AG09309 (cell line): ENCODE measurements at places on chromosomes 1 and 21.

- no peak for DNase-seq
Observed at GRCh38 chr1:96473791-96474434, 247.7 kb upstream of the PTBP2 start.

DNA sequence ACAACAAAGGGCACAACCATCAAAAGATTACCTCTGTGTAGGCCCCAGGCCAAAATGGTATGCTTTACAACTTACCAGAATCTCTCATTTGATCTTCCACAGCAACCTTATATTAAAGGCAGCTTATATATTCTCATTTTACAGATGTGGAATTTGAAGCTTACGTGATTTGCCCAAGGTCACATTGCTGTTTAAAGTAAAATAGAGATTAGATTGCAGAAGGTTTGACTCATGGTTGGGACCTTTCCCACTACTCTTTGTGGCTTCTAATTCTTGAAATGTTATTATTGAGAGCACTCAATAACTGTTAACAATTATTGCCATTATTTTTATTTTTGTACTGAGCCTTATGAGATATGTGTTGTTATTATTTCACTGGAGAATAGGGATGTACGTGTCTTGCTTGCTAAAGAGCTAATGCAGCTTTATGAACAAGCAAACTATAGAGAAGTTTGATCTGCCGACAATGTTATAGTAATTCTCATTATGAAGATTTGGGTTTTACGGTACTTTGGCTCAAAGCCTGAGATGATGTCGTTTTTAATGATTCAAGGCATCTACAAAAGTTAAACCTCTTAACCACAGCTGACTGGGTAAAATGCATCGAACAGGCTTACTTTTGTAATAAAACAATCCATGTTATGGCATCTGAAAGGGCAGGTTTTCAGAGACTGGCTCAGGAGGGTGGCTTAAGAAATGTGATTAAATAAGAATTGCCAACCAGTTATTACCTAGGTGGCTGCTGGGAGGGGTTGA lies 43.3 kb upstream of the TSNAX start:
- DNase-seq = no peak

DNA sequence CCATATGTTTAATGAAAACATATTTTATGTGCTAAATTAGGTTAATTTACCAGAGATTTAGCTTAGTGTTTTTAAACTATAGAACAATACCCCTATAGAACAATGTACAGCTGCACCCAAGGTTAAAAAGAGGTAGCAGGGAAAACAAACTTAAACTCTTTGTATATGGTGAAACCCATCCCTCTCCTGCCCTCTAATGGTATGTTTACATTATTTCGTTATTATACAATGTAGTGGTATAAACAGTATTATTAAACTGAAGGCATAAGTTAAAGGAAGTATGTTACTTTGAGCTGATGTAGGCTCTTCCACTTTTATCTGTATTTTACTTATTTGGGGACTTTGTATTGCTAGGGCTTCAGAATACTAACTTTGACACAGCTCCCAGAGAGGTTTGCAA lies 16.7 kb upstream of the ZYG11A start:
- DNase-seq = no peak

GRCh38 chr1:109890115-109890953 lies 20.3 kb upstream of the CSF1 start:
- DNase-seq = no peak

GRCh38 chr21:14533499-14534428 lies 12.4 kb downstream of the SAMSN1 start:
- no peak for DNase-seq

DNA sequence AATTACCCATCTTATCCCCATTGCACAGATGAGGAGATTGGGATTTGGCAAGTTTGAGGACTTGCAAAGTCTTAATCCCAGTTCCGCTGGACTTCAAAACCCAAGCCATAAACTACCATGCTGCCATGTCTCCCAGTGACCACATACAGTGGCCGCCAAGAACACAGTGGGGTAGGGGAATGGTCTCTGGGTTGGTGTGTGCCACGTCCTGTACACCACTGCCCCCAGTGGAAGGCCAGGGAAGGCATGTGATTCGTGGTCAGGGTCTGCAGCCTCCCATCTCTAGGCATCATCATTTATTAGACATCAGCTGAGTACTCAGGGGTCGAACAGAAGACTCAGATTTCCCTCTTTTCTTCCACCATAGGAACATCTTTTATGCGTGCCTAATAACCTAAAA lies 76.0 kb downstream of the MAN1C1 start:
- no peak for DNase-seq

DNA sequence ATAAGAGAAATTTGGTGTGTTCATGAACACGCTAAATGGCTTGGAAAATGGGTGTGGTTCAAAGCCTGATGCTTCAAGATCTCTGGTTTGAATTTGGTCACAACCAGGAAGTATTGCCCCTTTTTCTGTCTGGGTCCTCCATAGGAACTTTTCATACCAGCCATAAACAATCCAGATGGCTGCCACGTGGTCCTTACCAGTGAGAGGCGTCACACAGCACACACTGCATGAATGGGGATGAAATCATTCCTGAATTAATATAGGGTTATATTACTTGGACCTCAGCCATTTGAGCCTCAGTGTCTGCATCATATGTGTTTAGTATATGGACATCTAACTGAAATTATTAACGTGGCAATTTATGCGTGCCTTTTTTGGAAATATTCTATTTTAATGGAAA lies 64.0 kb downstream of the PRRX1 start:
- DNase-seq = no peak

DNA sequence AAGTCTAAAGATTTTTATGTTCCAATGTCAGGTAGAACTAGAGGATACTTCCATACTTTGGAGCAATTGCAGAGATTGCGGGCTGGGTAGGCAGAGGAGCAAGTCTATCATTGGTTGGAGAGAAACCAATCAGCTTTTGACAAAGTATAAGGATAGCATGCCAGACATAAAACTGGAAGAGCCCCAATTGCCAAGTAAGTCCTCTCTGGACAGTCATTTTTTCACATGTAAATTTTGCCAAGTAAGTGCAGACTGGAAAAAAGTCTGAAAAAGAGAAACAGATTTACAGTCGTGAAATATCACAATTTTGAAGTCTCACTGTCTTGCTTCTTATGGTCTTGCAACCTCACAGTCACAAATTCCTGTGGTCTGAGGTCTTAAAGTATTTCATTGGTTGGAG lies 131.4 kb upstream of the C21orf91 start:
- DNase-seq = no peak

- no peak for DNase-seq
Observed at GRCh38 chr1:83706354-83706938, 292.5 kb downstream of the TTLL7 start.

GRCh38 chr1:190179817-190180216 lies 297.8 kb downstream of the BRINP3 start:
- DNase-seq = no peak

DNA sequence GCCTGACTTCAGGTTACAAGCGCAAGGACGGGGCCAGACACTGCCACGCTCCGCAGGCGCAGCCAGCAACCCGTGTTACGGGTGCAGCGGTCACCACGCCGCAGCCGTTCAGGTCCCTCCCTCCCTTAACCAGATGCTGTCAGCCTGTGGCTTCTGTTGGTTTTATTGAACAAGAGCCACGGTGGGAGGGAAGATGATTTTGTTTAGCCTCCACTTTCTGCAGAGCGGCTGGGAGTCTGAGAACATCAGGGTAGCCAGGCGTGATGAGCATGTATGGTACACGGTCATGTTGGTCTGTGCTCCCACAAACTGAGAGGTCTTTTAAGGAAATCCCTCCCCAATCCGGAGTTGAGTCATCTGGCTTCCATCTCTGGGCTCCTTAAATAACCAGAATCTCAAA lies 18.5 kb upstream of the ADARB1 start:
- no peak for DNase-seq

DNA sequence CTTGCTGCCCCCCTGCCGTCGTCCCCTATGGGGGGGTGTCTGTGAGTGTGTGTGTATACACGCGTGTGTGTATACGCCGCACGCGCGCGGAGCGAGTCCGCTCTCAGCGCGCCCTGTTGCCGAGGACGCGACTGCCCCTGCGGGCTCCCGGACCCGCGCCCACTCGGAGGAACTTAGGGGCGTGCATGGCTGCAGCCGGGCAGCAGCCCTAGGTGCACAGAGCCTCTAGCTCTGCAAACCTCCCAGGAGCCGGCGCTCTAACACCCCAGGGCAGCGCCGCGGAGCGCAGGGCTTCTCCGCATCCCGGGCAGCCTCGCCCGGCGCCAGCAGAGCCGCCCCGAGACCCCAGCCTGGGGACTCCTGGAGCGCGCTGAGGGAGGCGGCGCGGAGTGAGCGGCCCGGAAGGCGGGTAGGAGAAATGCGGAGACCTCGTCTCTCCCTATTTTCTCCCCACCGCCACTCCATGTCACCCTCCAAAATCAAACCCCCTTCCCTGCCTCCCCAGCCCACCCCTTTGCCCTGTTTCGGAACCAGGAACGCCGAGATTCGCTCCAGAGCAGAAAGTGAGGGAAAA lies 574 bp downstream of the ITPKB start:
- DNase-seq = no peak

GRCh38 chr1:108801101-108801500 lies 54.6 kb downstream of the STXBP3 start:
- DNase-seq = no peak

GRCh38 chr1:228401782-228402640 lies 4.6 kb downstream of the TRIM11 start:
- DNase-seq = no peak

- no peak for DNase-seq
Observed at GRCh38 chr1:106456832-106457231, 599.6 kb upstream of the PRMT6 start.

DNA sequence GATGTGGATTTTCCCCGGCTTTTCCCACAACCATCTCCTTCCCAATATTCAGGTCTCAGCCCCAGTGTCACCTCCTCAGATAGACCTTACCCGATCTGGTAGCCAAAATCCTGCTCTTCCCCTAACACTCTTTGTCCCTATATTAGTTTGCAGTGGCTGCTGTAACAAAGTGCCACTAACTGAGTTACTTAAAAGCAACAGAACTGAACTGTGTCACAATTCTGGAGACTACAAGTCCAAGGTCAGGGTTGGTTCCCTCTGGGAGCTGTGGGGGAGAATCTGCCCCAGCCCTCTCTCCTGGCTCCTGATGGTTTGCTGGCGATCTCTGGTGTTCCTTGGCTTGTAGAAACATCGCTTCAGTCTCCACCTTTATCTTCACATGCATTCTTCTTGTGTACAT lies 64.0 kb downstream of the NENF start:
- DNase-seq = no peak

- no peak for DNase-seq
Observed at GRCh38 chr1:33366762-33367484, 46.0 kb upstream of the A3GALT2 start.

DNA sequence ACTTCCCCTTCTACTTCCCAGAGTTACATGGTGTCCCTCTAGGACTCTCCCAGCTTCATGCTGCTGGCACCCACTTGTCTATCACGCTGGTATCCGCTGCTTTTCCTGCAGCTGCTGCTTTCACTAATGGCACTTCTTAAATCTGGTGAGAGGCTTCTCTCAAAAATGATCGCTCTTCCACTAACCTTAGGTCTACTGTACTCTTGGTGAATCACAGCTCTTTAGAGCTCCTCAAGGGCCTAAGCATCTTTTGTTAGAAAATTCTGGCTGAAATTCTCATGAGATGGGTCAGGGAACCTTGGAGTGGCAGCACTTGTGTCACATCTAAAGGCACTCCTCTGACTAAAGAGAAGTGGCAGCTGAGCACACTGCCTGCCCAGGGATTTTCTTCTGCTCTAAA lies 32.1 kb downstream of the ZMYND12 start:
- DNase-seq = no peak

- DNase-seq = no peak
Observed at GRCh38 chr1:193118803-193119730, 2.8 kb upstream of the CDC73 start.

GRCh38 chr1:201566933-201567801 lies 28.2 kb downstream of the NAV1 start:
- DNase-seq = no peak

DNA sequence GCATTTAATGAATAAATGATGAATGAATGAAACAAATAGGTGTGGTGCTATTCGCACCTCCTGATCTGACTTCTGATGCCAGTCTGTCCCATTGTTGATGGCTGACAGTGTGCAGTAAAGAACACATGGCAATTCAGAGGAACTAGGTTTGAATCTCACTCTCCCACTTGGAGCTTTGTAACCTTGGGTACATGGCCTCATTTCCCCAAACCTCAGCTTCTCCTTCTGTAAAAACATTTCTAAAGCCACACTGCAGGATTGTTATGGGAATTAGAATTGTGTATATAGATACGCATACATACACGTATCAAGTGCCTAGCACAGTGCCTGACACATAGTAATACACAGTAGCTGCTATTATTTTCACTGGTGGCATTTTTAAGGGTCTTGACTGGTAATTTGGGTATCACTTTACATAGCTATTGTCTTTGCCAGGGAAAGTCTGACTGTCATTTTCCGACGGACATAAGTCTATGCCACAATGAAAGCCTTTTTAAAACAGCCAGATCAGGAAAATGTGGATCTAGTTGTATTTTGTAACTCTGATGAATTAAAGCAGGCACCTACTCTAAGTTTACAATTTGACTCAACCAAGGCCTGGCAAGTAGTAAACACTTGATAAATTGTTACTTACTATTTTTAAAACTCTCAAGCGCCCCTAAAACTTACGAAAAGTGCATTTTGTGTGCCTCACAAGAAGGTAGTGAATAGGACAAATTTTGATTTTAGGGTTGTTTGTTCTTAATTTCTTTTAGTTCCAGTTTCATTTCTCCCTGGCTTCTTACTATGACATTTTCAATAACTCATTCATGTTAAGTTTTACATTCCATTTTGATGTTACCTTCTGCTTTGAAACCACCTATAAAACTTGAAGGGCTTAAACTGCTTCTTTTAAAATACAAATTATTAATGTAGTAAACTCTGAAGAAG lies 164.4 kb downstream of the SDCCAG8 start:
- no peak for DNase-seq

DNA sequence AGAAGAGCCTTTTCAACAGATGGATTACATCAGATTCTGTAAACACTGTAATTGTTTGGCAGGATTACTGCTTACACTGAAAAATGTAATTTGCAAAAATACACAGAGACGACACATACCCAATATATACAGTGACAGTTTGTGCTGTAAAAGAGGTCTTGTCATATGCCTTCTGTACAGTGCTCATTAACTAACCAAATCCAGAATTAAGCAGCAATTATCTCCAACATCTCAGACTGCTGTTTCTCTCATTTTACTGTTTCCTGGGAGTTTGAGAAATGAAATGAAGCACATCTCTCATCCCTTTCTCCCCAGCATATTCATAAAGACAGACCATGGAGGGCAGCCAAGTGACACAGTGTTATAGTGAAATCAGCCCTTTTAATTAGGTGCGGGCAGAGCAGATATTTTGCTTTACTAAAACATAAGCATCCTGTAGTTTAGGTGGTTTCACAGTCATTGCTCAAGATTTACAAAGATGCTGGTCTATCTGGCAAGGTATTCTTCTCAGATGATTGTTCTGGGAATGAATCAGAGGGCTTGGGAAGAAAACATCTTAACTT lies 618.4 kb upstream of the USP24 start:
- peak; percentile 94 for DNase-seq

GRCh38 chr1:217889401-217889800 lies 258.3 kb downstream of the SPATA17 start:
- DNase-seq = no peak
